ENCODE measurements at places on chromosomes 2 and 18. TPM values are rescaled to one million over a fixed set of nuclear protein-coding genes. Genes with fewer than 3 reads are reported as not detected.

- no peaks in the 10 kb centered on the region for H3K36me3 ChIP-seq
- no peak overlapping the region for H3K4me3 ChIP-seq
- H3K27ac ChIP-seq: no peak overlapping the region
- no peak for DNase-seq
- peaks cover 7% of the 10 kb centered on the region for H3K4me1 ChIP-seq
- H3K27me3 ChIP-seq: no peaks in the 10 kb centered on the region
These were observed 25.5 kb upstream of the CEP68 start for GRCh38 chr2:65030476-65031332.

GRCh38 chr2:207925601-207926000, 99.7 kb downstream of the PLEKHM3 start:
- no peaks in the 10 kb centered on the region for H3K4me1 ChIP-seq
- H3K4me3 ChIP-seq: no peak overlapping the region
- no peaks in the 10 kb centered on the region for H3K27me3 ChIP-seq
- no peak for DNase-seq
- H3K36me3 ChIP-seq: peaks cover 1% of the 10 kb centered on the region

GRCh38 chr2:233426619-233427342, 72.5 kb downstream of the DGKD start:
- DNase-seq: peak; percentile 47
- H3K36me3 ChIP-seq: no peaks in the 10 kb centered on the region
- no peaks in the 10 kb centered on the region for H3K27me3 ChIP-seq
- no peak overlapping the region for H3K27ac ChIP-seq
- H3K4me3 ChIP-seq: no peak overlapping the region

DNA sequence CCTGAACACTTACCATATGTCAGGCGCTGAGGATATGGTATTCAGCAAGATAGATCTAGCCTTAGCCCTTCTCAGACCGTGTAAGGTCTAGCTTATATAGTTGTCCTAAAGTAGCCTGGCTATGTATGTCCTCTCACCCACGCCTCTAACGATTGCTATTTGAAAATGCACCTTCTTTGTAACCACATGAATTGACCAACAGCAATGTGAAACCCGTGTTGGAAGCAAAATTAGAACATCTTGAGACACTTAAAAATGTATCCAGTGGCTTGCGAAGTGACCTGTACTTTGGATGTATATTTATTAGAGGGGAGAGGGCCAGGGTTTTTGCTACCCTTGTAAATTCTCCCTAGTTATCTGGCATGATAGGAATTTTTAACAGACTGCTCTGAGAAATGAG, 860.0 kb upstream of the ZEB2 start:
- no peaks in the 10 kb centered on the region for H3K4me1 ChIP-seq
- no peak for DNase-seq
- no peak overlapping the region for H3K4me3 ChIP-seq
- H3K27ac ChIP-seq: no peak overlapping the region

Gene C2orf80
- not detected for total RNA-seq

DNA sequence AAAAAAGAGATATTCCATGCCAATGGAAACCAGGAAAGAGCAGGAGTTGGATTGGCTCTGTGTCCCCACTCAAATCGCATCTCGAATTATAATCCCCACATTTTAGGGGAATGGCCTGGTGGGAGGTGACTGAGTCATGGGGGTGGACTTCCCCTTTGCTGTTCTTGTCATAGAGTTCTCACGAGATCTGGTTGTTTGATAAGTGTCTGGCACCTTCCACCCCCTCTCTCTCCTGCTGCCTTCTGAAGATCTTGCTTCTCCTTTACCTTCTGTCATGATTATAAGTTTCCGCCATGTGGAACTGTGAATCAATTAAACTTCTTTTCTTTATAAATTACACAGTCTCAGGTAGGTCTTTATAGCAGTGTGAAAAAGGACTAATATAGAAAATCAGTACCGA, 355.6 kb downstream of the NBAS start:
- DNase-seq: no peak
- peaks cover 13% of the 10 kb centered on the region for H3K36me3 ChIP-seq
- no peak overlapping the region for H3K27ac ChIP-seq
- no peak overlapping the region for H3K4me3 ChIP-seq
- H3K4me1 ChIP-seq: no peaks in the 10 kb centered on the region
